ENCODE measurements at places on chromosomes 13 and 19.

DNA sequence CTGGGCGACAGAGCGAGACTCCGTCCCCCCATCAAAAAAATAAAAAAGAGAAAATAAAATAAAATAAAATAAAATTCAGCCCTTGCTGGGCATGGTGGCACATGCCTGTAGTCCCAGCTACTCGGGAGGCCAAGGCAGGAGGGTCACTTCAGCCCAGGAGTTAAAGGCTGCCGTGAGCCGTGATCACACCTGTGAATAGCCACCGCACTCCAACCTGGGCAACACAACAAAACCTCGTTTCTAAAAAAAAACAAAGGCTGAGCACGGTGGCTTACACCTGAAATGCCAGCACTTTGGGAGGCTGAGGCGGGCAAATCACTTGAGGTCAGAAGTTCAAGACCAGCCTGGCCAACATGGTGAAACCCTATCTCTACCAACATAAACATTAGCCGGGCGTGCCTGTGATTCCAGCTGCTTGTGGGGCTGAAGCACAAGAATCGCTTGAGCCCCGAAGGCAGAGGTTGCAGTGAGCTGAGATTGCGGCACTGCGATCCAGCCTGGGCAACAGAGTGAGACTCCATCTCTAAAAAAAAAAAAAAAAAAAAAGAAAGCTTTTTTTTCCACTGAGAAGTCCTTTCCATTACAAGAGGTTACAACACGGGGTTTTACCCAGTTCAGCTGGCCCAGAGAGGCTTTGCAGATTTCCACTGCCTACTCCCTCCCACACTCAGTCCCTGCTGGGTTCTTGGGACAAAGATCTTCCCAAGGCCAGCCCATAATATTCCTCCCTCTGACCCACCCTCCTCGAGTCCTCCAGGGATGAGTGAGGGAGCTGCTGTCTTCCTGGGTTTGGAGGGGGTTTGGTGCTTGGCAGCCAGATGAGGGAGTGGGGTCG, 6.4 kb downstream of the ANGPTL4 start:
- no peak for DNase-seq

- no peak for DNase-seq
Observed at GRCh38 chr13:26067601-26068000, 15.8 kb upstream of the SHISA2 start.

DNA sequence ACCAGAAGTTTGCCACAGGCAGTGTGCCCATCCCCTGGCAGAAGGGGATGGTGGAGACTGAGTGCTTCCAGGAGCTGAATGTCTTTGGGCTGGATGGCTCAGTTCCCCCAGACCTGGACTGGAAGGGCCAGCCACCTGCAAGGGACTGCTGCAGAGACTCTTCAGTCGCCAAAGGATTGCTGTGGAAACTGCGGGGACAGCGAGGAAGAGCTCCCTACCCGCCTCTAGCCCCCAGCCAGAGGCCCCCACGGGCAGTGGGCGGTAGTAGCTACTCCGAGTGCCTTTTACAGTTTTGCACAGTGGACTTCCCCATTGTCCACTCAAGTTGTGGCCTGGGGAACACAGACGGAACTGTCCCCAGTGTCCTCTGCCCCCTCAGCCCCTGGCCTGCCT, 138.5 kb downstream of the ZDHHC20 start:
- no peak for DNase-seq

GRCh38 chr13:110293037-110293436, 13.9 kb downstream of the COL4A1 start:
- no peak for DNase-seq

DNA sequence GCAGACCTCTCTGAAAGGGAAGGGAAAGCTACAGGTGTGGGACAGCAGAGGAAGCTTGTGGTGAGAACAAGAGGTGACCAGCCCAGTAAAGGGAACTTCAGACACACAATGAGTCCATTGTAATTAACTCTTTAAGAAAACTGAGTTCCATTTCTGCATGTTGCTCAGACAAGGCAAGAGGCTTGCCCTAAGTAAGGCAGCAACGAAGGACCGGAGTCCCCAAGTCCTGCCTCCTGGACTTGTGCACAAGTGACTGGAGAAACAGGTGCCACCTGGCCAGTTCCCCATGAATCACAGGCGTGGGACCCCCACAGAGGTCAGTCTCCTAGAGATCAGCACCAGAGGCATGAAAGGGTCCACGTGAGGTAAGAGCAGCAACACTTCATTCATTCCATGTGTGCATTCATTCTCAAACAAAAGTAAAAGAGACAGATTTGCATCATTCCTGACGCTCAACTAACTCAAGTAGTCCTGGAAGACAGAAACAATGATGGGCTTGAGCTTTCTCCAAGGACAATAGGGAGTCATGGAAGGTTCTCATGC, 14.7 kb upstream of the SIGLEC6 start:
- no peak for DNase-seq

DNA sequence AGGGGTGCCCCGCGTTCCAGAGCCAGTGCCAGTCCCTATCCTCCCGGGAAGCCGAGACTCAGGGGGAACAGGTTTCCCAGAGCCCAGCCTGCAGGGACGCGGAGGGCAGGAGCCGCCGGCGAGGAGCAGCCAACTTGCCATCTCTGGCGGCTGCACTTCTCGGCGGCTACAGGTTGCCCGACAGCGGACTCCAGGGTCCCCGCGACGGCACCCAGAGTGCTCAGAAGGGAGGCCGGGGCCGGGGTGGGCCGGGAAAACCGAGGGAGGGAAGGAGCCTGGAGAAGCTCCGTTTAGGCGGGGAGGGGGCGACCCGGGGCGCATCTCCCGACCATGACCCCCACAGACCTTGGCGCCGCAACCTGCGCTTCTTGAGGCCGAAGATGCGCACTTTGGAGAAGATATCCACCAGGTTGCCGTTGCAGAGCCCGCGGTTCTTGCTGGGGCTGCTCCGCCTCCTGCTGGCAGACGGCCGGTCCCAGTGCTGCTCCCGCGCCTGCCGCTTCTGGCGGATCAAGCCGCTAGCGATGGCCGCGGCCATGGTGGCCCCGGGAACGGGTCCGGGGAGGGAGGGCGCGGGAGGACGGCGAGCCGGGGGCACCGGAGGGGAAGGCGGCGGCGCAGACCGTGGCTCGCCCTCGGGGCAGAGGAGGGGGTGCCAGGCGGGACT, 463.8 kb downstream of the ITGBL1 start:
- DNase-seq: no peak

- DNase-seq: no peak
Observed at GRCh38 chr13:27988520-27988919, at the start of gene URAD. TSS of gene URAD (minus strand) at chr13:27988693. CDS start at chr13:27988637, 56 bp downstream.

GRCh38 chr19:14505488-14506239, 9.7 kb upstream of the GIPC1 start:
- no peak for DNase-seq

GRCh38 chr13:94928127-94928775, 215.9 kb upstream of the SOX21 start:
- DNase-seq: no peak

GRCh38 chr13:94121686-94122085, 357.8 kb downstream of the DCT start:
- DNase-seq: no peak

- no peak for DNase-seq
Observed at GRCh38 chr13:48595431-48596429, 58.0 kb upstream of the CYSLTR2 start.

Data from GOT3 (cell line).